Left lobe of liver (tissue), 2 donors: ENCODE measurements at places on chromosomes 2 and 18. TPM values are rescaled to one million over a fixed set of nuclear protein-coding genes. Genes with fewer than 3 reads are reported as not detected.

GRCh38 chr2:84631985-84632384 is 115.7 kb downstream of the DNAH6 start:
- DNase-seq = peak; percentile 72

DNA sequence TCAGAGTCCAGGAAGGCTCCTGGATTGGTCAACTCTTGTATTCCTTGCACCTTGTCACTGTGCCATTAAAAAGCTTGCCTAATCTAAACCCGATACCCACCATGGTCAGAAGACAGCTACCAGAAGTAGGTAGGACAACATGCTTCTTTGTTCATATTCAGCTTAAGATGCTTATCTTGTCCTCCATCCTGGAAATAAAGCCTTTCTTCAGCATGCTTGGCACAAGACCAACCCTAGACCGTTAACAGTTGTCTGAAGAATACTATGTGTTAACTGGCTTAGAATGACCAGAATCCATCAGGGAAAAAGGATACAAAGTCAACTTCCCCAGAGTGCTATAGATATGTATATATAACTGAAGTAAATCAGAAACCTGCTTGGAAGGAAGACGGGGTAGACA is 193.9 kb downstream of the ZRANB3 start:
- no peak for DNase-seq

DNA sequence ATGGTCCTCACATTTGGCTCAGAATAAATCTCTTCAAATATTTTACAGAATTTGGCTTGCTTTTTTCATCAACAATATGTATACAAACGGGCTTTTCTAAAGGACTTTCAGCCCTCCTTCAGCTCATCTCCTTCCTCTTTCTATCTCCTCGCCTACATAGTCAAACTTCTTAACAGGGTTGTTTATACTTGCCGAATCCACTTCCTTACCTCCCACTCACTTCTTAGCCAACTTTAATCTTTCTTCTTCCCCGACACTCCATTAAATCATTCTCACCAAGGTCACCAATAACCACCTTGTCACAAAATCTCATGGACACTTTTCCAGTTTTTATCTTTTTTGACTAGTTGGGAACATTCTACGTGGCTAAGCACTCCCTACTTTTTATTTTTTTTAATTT is 325.2 kb downstream of the PLCL1 start:
- no peak for DNase-seq

INO80B gene
- 16.5 TPM for total RNA-seq

NEB gene
- 0.91 TPM for total RNA-seq
